B cell (primary cell): ENCODE measurements at places on chromosomes 11 and 22.

GRCh38 chr11:132910011-132910760 is 622.1 kb downstream of the OPCML start:
- no peak for DNase-seq

- no peak for DNase-seq
These were observed 611.8 kb downstream of the BRD1 start for GRCh38 chr22:49215840-49216239.

DNA sequence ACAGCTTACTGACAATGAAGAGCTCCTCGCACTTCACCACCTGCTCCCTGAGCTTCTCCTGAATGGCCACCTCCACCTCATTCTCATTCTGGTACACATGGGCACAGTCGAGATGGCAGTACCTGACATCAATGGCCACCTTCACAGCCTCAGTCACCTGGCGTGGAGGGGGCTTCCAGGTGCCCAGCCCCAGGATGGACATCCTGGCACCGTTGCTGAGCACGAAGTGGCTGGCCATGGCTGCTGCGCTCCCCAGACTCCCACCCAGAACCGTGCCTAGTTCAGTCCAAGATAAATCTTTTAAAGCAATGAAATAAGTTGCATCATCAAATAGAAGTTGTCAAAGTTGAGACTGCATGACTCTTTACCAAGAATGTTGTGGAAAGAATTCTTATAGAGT is 128.1 kb upstream of the SOX6 start:
- no peak for DNase-seq

GRCh38 chr11:66619080-66619554 is 2.7 kb downstream of the RBM14 start:
- peak; percentile 72 for DNase-seq

- no peak for DNase-seq
These were observed 32.9 kb downstream of the FAT3 start for GRCh38 chr11:92257536-92257935.

GRCh38 chr11:75475767-75476650 is 43.0 kb upstream of the KLHL35 start:
- no peak for DNase-seq

DNA sequence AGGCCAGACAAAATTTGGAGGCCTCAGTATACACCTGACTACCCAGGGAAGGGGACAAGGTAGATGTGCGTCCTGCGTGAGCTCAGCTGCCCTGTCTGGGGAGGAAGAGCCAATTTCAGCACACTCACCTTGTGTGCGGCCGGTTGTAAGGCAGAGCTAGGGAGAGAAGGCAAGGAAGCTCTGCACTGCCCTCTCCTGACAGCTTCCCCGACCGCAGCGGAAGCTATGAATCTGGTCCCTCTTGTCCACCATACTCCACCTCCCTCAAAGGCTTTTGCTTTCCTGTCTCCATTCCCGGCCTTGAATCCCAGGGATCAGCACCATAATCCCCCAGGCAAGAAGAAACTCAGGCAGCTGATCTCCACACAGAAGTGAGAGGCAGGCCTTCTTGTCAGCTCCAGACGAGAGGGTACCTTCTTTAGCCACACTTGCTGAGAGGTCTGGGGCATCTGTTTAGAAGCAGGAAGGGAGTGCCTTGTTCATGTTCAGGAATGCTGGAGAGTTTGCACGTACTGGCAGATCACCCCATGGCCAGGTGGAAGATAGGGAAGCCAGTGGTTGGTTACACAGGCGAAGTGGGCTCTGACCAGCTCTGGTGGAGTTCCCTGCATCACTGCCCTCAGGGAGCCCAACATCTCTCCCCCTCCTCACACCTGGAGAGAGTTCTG is 62.5 kb downstream of the FEZ1 start:
- no peak for DNase-seq

DNA sequence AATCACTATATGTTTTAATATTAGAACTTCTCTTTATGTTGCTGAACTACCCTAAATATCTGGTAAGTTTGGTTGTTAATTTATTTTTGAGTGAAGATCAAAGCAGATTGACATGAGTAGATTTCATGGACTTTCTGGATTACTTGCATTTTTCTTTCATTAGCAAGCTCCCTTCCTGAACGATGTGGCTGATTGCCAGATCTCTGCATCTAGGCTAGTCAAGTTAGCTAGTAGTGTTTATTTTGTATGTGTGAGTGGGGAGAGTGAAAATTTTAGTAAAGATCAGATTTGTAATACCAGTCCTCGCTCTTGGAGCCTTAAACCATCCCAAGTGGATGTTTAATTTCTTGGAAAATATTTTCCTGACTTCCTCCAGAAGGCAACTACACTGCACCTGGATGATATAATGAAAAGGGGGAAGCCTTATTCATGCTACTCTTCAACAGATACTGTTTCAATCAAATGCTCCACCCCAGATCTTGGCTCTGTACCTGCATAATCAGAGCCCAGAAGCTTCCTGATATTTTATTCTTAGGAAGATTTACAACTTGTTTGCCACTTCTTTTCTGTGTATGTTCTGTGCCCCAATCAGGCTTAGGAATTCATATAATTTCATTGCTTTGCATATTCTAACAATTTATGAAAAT is 143.2 kb upstream of the GRIA4 start:
- DNase-seq: no peak

- DNase-seq: no peak
These were observed 37.4 kb downstream of the SMIM38 start for GRCh38 chr11:69193151-69193550.

- DNase-seq: no peak
These were observed 10.0 kb upstream of the JAML start for GRCh38 chr11:118234833-118235232.

- no peak for DNase-seq
These were observed 125.7 kb downstream of the TRIM29 start for GRCh38 chr11:120012245-120012644.

- DNase-seq: no peak
These were observed 7.8 kb downstream of the BCR start for GRCh38 chr22:23187871-23188700.

GRCh38 chr22:46964773-46965550 is 202.5 kb downstream of the TBC1D22A start:
- DNase-seq: no peak

DNA sequence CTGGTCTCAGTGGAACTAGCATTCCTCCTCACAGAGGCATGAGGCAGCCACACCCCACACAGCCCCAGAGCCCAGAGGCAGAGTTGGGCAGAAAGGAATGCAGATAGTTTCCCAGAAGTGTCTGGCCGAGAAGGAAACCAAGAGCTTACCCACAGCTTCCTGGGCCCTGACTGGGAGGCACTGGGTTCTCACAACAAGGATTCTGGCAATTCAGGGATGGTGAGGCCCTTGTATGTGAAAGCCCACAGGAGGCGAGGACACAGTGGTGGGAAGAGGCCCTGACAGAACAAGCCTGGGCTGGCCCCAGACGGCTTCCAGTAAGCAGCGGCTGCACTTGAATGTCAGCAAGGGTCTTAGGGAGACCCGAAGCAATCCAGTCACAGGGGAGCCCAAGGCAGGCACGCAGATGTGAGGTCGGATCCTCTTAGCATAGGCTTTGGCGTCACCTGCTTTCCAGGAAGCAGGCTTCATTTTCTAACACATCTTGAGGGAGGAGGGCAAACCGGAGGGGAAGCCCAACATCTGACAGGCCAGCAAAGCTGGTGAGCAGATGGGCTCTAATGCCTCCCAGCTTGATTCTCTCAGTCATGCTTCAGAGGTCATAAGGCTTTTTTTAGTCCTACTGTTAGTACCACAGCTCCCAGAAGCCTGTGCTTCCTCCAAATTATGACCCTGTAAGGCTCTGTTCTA is 78.3 kb upstream of the AKIP1 start:
- peak; percentile 71 for DNase-seq

GRCh38 chr11:82663535-82663934 is 70.1 kb downstream of the FAM181B start:
- no peak for DNase-seq

DNA sequence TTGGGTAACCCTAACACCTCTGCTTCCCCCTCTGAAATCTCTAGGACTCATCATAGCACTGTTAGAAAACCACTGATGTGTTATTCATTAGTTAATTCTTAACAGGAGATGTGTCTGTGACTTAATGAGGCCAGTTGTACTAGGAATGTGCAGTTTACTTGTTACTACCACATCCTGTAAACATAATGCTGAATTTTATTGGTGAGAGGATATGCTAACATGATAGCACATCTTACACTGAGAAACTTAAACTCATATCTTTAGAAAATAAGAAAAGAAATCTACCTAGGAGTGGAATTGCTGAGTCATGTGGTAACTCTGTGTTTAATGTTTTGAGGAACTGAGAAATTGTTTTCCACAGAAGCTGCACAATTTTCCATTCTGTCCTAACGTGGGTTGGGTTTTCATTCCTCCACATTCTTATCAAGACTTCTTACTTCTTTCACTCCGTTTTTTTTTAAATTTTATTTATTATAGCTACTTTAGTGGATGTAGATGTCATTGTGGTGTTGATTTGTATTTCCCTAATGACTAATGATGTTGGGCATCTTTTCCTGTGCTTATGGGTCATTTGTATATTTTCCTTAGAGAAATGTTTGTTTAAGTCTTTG is 33.7 kb downstream of the RNF121 start:
- DNase-seq: no peak

DNA sequence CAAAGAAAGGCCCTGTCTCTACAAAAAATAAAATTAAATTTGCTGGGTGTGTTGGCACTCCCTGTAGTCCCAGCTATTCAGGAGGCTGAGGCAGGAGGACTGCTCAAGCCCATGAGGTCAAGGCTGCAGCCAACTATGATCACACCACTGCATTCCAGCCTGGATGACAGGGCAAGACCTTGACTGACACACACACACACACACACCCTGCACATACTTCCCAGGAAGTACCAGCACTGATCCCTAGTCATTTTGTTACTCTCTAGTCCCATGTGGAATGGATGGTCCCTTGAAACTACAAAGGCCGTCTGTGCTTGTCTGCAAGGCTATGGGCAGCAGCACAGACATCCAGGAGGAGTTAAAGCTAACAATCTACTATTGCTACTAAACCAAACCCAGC is 59.7 kb upstream of the CYP2D6 start:
- DNase-seq: no peak

GRCh38 chr11:116963813-116964212 is 126.4 kb upstream of the APOA1 start:
- no peak for DNase-seq

DNA sequence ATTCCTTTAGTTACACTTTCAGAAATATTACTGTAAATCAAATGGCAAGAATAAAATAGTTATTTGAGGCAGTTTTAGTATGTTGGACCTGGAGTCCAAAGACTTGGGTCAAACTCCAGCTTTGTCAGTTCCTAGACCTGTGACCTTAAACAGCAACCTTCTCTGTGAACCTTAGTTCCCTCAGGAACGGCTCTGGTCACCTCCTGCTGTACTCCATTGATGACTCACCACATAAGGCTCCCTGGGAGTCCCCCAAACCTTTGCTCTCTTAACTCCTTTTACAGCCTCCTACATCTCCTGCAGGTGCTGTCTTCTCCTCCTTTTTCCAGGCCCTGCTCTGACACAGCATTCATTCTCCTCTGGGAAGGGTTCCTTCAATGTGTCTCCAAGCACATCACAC is 29.1 kb downstream of the LIMK2 start:
- no peak for DNase-seq

GRCh38 chr11:724049-724777 is 18.2 kb downstream of the EPS8L2 start:
- no peak for DNase-seq

DNA sequence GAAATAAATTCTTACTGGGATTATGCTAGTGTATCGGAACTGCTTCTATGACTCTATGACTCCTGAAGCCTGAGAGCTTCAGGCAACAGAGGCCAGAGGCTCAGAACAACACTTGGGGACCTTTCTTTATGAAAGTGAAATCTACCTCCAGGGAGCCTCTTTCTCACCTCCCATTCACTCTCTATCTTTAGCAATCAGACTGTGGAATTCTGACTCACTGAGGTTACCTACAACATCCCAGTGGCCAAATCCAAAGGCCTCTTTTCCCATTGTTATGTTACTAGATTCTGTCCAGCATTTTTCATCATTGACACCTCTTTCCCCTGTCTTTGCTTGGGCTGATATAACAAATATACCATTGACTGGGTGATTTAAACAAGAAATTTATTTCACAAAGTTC is 14.1 kb upstream of the CYB5R2 start:
- DNase-seq: no peak

- no peak for DNase-seq
These were observed 25.4 kb downstream of the KCNJ4 start for GRCh38 chr22:38429499-38430068.

DNA sequence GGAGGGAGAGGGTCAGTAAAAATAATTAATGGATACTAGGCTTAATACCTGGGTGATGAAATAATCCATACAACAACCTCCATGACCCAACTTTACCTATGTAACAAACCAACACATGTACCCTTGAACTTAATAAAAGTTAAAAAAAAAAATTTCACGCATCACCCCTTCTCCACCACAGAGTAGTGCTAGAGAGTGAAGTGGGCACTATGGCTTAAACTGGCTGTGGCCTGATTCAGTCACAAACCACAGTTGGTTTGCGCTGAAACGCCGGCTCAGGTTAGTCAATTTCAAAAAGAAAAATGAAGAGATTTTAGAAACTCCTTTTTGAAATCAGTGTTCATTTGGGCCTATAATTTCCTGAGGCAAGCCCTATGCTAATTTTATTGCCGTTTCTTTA is 144.3 kb downstream of the TRPC6 start:
- DNase-seq: no peak

- no peak for DNase-seq
These were observed 80.1 kb upstream of the ALX4 start for GRCh38 chr11:44389963-44390605.
